ENCODE measurements at places on chromosomes 7 and 10.
A peak's percentile ranks its signal among the peaks of the same experiment; 100 is the strongest.

- DNase-seq: no peak
These were observed 63.4 kb downstream of the ABI1 start for GRCh38 chr10:26797340-26797739.

- DNase-seq: no peak
These were observed 23.1 kb downstream of the KLF6 start for GRCh38 chr10:3761904-3762303.

GRCh38 chr7:1558181-1558811 lies 2.3 kb upstream of the TMEM184A start:
- DNase-seq: no peak

GRCh38 chr10:11782793-11783557 lies 40.2 kb upstream of the PROSER2 start:
- no peak for DNase-seq

GRCh38 chr7:94374231-94374630 lies 20.5 kb upstream of the COL1A2 start:
- DNase-seq: no peak

GRCh38 chr10:108104551-108105156 lies 940.1 kb upstream of the SORCS1 start:
- DNase-seq: no peak

GRCh38 chr10:126203746-126204145 lies 184.5 kb downstream of the ADAM12 start:
- DNase-seq: no peak

- no peak for DNase-seq
These were observed 80.4 kb downstream of the EGFR start for GRCh38 chr7:55099066-55099820.

- peak; percentile 21 for DNase-seq
These were observed 760 bp upstream of the FOXK1 start for GRCh38 chr7:4681218-4681851.

GRCh38 chr10:88330174-88330573 lies 252.9 kb downstream of the RNLS start:
- DNase-seq: no peak

GRCh38 chr7:123936388-123936787 lies 11.3 kb downstream of the SPAM1 start:
- DNase-seq: no peak

DNA sequence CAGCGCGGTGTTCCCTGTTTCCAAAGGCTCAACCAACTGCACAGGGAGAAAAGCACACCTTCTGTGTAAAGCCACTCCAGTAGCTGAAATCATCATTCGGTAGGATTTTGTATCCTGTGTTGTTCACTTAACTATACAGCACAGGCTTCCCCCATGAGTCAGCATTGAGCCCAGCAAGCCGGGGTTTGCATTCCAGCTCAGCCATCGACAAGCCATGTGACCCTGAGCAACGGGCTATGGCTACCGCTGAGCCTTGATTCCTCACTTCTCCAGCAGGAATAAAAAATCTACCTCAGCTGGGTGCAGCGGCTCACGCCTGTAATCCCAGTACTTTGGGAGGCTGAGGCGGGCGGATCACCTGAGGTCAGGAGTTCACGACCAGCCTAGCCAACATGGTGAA lies 44.1 kb upstream of the ATP6V0A4 start:
- DNase-seq: no peak

- no peak for DNase-seq
These were observed 37.0 kb downstream of the NRAP start for GRCh38 chr10:113626809-113627355.

DNA sequence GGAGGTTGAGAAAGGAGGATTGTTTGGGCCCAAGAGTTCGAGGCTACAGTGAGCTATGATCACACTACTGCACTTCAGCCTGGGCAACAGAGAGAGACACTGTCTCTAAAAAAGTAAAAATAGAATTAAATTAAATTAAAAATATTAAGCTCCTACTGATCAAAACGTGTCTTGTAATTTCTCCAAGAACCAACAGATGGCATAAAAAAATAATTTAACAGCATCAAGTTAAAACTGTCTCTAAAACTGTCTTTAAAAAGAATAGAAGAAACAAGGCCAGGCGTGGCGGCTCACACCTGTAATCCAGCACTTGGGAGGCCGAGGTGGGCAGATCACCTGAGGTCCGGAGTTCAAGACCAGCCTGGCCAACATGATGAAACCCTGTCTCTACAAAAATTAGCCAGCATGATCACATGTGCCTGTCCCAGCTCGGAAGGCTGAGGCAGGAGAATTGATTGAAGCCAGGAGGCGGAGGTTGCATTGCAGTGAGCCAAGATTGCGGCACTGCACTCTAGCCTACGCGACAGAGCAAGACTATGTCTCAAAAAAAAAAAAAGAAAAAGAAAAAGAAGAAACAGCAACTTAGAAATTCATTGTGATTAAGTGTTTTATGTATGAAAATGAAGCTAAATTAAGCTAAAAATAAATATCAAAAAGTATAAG lies 24.5 kb downstream of the MTPAP start:
- no peak for DNase-seq

- DNase-seq: no peak
These were observed 61.8 kb upstream of the SP4 start for GRCh38 chr7:21365866-21366624.

DNA sequence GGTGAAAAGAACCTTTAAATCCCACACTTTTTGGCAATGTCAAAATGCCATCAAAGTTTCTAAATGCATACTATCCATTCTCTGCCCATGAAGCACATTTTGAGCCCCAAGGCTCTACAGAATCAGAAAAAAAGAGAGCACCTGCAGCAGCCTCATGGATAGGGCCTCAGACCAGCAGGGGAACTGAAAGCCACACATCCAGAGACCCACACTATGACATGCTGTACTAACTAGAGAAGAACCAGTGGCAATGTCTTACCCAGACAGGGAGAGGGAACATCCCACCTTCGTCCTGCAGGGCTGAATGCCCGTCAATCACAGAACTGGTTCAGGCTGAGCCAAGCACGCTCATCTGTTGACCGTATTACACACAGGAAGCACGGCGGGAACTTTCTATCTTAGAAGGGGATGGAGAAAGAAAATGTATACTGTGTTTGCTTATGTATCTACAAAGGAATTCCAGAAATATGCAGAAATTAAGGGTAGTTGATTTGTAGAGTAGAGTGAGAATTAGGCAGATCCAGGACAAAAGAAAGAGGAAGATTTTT lies 237.2 kb downstream of the GLI3 start:
- DNase-seq: no peak

DNA sequence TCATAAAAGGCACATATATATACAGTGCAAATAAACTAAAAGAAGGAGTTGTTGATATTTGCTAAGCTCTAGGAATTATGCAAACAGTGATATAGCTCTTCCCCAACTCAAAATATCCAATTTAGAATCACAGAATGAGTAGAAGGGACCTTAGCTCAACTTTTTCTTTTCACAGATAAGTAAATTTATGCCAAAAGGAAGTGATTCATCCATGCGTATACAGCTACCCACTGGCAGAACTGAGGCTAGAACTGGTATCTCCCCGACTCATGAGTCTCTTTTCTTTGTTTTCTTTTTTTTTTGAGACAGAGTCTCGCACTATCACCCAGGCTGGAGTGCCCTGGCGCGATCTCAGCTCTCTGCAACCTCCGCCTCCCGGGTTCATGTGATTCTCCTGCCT lies 54.2 kb upstream of the SVIL start:
- peak; percentile 24 for DNase-seq

- DNase-seq: no peak
These were observed 473.1 kb upstream of the PODXL start for GRCh38 chr7:132029369-132030085.

GRCh38 chr10:100966887-100967286 lies 2.4 kb upstream of the SEMA4G start:
- DNase-seq: no peak

- no peak for DNase-seq
These were observed 28.9 kb upstream of the DNMBP start for GRCh38 chr10:100038561-100039071.

- no peak for DNase-seq
These were observed 187.9 kb downstream of the BICC1 start for GRCh38 chr10:58700591-58700990.

DNA sequence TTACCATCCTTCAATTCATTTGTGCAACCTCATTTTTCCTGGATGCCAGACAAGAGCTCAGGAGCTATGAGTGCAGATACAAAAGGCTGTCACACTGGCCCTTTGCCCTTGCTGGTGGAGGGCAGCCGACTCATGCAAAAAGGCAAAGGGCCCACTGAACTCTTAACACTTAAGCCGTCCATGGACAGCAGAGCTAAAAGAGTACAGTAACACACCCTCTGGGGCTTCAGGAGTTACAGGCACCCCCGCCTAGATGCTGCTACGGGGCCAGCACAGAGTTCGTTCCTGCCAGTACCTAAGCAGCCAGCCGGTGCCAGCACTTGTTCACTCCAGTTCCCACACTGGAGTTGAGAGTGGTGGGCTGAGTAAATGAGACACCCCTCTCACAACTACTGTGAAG lies 69.9 kb upstream of the MRLN start:
- DNase-seq: no peak

DNA sequence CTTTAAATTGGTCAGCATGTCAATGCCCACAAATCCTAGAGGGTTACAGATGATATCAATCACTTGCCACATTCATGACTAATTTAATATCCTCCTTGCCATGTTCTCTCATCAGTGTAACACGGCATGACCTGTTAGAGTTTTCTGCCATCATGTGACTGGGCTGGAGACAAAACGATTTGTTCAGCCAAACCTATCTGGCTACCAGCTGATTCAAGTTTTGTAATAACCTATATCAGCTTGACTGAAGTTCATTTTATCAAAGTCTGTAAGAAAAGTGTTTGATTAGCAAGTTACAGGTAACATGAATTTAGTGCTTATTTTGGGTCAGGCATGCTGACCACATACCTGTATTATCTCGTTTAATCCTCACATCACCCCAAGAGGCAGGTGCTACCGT lies 25.7 kb downstream of the NEUROD6 start:
- no peak for DNase-seq

GRCh38 chr7:94912085-94912484 lies 4.7 kb downstream of the PPP1R9A start:
- DNase-seq: no peak

DNA sequence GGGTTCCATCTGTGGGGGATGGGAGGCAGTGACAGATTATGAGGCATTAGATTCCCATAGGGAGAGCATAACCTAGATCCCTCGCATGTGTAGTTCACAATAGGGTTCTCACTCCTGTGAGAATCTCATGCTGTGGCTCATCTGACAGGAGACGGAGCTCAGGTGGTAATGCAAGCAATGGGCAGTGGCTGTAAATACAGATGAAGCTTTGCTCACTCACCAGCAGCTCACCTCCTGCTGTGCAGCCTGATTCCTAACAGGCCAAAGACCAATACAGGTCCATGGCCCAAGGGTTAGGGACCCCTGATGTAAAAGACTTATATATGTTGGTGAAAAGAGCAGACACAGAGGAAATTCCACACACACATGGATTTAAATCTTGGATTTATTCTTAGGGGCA lies 370.2 kb downstream of the NRG3 start:
- DNase-seq: no peak

Data from stimulated activated CD4-positive, alpha-beta T cell treated with anti-CD3 and anti-CD28 coated beads, Interleukin-15, amount 100 ng/mL, for 24 hours (primary cell).